Brain microvascular endothelial cell (primary cell): ENCODE measurements at places on chromosomes 7 and 10.

GRCh38 chr10:101224910-101225823 lies 4.1 kb downstream of the LBX1 start:
- no peak for DNase-seq

DNA sequence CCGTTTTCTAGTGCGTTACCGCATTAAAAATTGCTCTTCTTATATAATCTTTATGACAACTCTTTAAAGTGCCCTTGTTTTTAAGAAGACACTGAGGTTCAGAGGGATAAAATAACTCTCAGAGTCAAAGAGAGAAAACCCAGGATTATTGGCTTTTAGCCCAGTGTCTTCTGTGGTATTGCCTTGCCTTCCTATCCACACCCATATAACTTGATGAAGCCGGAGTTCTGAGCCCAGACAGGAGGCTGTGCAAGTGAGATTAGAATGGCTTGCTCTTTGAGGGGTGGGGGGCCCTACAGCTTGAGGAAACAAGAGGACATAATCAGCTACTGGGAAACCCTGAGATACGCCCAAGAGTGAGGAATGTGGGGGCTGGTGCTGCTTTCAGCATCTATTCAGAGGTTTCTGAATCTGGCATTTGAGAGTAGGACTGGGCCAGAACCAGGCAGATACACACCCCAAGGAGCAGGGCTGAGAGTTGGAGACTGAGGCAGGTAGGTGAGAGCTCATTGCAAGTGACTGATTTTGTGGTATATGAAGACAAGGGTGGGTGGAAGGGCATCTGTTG lies 2.3 kb downstream of the PRXL2A start:
- no peak for DNase-seq

- no peak for DNase-seq
Measured at GRCh38 chr10:111151595-111152307, 74.9 kb downstream of the ADRA2A start.

DNA sequence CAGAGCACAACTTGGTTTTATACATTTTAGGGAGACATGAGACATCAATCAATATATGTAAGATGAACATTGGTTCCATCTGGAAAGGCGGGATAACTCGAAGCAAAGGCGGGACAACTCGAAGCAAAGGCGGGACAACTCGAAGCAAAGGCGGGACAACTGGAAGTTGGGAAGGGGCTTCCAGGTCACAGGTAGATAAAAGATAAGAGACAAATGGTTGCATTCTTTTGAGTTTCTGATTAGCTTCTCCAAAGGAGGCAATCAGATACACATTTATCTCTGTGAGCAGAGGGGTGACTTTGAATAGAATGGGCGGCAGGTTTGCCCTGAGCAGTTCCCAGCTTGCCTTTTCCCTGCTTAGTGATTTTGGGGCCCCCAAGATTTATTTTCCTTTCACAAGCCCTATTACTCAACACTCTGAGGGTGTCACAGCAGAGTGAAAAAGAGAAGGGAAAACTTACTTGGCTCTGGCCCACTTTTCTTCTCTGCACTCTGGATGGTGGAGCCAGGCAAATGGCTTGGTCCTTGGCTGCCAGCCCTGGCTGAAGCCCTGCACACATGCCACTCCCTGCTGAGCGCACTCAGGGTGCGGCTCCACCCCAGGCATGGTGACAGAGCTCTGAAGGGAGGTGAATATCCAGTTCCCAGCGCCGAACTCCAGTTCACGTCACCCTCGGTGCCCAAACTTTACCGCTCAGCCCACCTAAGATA lies 46.7 kb downstream of the PARD3 start:
- no peak for DNase-seq

DNA sequence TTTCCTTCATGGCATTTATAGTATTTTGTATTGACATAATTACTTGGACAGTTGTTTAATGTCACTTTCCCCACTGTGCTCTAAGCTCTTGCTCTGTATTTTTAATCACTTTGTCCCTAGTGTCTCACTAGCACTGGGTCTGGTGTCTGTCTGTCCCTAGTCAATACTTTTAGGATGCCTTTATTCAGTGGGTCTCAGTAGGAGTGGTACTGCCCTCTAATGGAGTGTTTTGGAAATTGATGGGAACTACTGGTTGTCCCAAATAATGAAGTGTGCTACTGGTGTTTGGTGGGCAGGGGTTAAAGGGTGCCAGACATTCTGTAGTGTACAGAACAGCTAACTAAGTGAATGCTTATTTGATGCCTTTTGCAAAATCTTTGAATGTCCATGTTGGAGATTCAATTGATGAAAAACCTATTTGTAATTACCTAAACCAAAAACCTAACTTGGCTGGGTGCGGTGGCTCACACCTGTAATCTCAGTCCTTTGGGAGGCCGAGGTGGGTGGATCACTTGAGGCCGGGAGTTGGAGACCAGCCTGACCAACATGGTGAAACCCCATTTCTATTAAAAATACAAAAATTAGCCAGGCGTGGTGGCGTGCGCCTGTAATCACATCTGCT lies 33.3 kb downstream of the CDK14 start:
- peak; percentile 61 for DNase-seq

- DNase-seq: no peak
Measured at GRCh38 chr10:80713398-80713928, 175.8 kb downstream of the SH2D4B start.

DNA sequence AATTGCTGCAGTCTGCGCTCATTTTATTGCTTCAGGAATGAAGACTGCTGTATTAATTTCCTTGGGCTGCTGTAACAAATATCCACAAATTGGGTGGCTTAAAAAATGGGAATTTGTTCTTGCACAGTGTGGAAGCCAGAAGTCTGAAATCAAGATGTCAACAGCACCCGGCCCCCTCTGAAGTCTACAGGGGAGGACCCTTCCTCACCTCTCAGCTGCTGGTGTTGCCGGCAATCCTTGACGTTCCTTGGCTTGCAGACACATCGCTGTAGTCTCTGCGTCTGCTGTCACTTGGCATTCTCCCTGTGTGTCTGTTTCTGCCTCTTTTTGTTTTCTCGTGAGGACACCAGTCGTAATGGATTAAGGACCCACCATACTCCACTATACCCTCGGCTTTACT lies 166.2 kb downstream of the PTPN20 start:
- no peak for DNase-seq

DNA sequence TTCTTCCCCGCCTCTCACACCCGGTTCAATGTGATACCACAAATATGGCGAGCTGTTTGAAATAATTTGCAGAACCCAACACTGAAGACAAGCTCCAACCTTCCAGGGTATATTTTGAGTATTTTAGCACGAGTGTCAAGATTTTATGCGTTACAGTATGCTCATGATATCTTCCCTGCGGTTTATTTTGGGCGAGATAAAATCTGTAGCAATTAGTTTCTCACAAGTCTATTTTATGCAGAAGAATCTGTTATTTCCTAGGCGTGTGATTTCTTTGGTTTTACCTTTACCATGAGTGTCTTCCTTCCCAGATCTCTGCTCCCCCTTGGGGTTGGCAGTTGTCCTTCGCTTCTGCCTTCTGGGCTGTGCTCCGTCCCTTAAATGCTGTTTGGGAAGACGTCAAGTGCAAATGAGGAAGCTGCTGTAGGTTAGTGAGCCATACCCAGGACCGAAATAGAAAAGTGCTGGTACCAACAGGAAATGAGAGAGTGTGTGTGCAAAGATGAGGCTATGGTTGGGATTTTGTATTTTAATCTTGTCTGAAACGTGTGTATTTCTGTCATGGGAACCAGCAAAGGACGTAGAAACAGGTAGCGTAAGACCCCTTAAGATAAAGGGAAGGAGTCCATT lies 299.8 kb downstream of the KLF6 start:
- DNase-seq: no peak

DNA sequence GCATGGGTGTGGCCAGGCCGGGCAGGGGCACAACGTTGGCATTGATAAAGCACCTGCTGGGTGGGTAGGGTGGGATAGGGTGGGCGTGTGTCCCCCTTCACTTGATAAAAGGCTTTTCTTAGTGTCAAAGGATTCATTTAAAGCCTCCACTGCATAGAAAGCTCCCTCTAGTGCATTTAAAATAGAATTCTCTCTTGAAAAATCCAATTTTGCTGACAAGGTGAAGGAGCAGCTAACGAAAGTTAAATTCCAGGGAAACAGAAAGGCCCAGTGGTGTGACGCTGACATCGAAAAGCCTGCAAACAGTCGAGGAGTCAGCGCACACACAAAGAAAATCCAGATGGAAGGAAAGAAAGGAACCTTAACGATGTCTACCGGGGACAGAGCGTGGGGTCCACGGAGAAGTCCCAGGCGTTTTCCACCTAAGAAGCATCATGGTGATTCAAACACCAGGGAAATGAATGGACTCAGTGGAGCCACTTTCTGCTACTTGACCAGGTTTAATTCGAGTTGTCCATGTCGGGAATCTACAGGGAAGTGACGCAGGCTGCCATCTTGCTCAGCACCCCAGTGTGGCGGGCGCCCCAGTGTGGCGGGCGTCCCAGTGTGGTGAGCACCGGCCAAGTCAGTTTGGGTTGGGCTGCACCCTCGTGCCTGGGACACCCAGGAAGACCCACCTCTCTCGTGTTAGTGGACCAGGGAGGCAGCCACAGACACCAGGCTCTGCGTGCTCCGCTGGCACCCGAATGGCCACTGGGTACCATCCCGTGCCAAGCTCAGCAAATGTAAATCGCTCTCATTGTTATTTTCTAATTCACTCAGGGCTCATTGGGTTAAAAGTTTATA lies 217.8 kb downstream of the DNAJB6 start:
- no peak for DNase-seq

DNA sequence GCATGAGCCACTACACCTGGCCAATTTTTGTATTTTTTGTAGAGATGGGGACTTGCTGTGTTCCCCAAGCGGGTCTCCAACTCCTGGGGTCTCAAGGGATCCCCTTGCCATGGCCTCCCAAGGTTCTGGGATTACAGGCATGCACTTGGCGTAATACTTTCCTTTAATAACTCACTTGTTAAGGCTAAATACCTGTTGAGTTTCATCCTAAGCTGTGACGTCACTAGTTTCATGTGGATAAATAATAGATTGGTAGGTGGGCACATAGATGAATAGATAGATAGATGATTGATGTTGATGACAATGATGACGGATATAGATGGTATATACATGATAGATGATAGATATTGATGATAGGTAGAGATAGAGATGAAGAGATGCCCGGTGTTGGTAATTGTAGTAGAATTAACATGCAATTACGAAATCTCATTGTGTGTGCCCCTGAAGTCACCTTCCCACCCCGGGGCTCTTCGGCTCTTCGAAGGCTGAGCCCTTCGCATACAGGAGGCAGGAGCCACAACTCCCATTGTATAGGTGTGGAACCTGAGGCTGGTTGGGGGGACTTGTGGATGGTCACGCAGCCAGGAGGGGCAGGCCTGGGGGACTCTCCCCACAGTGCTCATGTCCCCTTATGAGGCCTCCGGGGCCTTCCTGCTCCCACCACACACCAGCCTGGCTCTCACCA lies 2.6 kb downstream of the GRIFIN start:
- DNase-seq: no peak

- no peak for DNase-seq
Measured at GRCh38 chr10:129962031-129962871, 1.8 kb downstream of the EBF3 start.

GRCh38 chr10:112562809-112563663 lies 116.0 kb downstream of the VTI1A start:
- no peak for DNase-seq

- DNase-seq: no peak
Measured at GRCh38 chr10:101841826-101842225, 1.8 kb downstream of the KCNIP2 start.

DNA sequence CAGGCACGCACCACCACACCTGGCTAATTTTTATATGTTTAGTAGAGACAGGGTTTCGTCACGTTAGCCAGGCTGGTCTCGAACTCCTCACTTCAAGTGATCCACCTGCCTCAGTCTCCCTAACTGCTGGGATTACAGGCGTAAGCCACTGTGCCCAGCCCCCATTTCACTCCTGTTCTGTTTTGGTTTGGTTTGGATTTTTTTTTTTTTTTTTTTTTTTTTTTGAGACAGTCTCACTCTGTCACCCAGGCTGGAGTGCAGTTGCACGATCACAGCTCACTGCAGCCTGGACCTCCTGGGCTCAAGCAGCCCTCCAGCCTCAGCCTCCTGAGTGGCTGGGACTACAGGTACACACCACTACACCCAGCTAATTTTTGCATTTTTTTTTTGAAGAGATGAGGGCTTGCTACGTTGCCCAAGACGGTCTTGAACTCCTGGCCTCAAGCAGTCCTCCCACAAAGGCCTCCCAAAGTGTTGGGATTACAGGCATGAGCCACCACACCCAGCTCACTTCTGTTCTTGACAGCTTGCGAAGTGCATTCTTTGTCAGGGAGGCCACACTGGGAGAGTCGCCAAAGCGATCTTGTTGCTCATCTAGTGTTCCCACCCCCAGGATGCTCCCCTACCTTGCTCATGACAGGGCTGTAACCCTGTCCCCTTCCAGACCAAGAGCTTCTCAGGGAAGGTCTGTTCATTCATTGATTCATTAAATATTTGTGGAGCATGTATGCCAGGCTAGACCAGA lies 229.1 kb downstream of the CUX1 start:
- DNase-seq: peak; percentile 7

- no peak for DNase-seq
Measured at GRCh38 chr7:38863601-38864291, 45.2 kb downstream of the VPS41 start.

GRCh38 chr10:100881556-100882213 lies 31.1 kb upstream of the SLF2 start:
- no peak for DNase-seq

GRCh38 chr7:50743016-50743415 lies 39.7 kb downstream of the GRB10 start:
- DNase-seq: no peak

- DNase-seq: no peak
Measured at GRCh38 chr10:89347701-89348457, 20.1 kb downstream of the IFIT3 start.

DNA sequence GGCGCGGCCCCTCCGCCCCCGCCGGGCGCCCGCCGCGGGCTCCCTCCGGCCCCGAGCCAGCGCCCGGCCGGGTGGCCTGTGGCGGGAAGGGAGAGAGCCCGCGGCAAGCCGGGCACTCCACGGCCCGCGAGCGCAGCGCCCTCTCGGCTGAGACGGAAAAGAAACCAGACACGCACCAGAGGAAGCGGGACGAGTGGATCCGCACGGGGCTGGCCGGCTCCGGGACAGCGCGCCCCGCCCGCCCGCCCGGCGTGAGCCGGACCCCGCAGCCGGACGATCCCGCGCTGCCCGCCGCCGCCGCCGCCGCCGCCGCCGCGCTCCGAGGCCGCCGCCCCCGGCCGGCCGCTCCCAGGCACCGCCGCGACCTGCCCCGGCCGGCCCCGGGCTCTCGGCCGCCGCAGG lies 300 bp downstream of the ARHGAP21 start:
- no peak for DNase-seq

GRCh38 chr10:59037506-59037905 lies 138.9 kb upstream of the PHYHIPL start:
- no peak for DNase-seq
